ENCODE measurements at places on chromosomes 4 and X.

- no peak for DNase-seq
These were observed 54.9 kb downstream of the REELD1 start for GRCh38 chr4:146269228-146269653.

DNA sequence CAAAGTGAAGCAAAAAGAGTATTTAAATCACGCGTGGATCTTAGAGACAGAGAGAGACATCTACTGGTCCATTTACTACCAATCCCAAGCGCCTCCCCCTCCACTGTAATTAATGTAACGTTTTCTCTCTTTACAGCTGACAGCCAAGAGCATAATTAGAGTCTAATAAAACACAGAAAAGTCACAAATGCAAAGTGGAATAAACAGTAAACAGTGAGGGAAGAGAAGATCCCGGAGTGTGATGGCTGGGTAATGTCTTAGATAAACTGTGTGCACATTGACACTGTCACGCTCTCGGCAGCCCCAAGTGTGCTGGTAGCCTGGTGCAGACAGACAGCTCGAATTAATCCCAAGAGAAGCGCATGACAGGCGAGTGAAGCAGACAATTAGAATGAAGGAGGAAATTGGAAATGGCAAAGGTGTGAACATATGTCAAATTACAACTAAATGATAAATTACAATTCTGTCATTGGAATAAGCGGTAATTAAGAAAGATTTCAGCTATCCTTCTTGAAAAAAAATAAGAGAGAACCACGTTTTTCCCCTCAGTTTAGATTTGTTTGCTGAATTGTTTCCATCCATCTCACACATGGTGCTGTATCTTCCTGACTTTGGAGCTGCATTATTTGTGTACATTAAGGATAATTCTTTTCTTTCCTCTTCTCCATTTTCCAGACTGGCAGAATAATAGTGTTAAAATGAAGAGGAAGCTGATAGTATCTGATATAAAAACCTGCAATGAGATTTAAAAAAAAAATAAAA is 100.1 kb downstream of the CXXC4 start:
- peak; percentile 30 for DNase-seq

- no peak for DNase-seq
These were observed 8.6 kb downstream of the APEX2 start for GRCh38 chrX:55008571-55009358.

DNA sequence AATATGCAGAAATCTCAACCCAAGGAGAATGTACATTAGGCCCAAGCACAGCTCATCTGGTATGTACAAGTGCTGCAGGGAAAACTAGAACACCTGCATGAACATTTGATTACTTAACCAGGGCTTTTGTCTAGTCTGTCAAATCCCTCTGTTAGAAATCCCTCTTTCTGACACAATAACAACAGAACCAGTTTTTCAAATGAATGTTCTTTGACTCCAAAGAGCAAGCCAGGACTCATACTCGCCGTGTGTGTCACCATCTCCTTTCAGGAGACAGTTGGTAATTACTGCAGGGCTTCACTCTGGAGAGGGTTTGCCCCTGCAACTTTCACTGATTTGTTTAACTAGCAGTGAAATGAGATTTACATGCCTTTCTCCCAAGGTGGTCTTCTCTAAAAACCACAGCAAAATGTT is 143.0 kb upstream of the FAM241A start:
- DNase-seq = no peak

DNA sequence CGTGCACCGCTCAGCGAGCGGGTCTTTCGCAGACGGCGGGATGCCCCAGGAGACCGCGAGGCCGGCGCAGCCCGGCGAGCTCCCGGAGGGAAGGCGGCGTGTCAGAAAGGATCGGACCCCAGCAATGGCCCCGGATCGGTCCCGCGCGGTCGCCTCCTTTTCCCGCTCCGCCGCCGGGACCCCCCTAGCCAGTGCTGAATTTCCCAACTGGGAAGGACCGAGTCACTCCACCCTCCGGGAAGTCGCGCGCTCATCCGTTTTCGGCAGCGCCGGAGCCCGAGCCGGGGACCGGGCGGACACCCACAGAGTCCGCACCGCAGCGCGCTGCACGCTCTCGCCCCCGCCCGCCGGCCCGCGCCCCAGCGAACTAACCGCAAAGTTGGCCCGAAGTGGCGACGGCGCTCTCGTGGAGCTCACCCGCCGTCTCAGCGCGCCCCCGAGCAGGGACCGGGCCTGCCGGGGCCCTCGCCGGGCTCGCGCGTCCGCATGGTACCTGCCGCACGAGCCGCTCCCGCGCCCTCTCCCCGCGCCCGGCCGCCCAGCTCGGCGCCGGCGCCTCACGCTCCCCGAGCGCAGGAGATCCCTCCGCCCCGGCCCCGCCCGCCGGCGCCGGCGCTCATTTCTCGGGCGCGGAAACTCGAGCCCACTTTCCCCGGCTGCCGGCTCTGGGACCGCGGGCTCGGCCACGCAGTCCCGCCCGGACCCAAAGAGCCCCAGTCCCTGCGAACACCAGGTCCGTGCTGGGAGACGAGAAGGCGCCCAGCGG is at the start of gene FAT1:
Gene FAT1, minus strand, starts transcription at position 565 of the 766 bp plus-strand sequence. CDS start 14,029 bp downstream, outside the sequence.
- DNase-seq = peak; percentile 27

DNA sequence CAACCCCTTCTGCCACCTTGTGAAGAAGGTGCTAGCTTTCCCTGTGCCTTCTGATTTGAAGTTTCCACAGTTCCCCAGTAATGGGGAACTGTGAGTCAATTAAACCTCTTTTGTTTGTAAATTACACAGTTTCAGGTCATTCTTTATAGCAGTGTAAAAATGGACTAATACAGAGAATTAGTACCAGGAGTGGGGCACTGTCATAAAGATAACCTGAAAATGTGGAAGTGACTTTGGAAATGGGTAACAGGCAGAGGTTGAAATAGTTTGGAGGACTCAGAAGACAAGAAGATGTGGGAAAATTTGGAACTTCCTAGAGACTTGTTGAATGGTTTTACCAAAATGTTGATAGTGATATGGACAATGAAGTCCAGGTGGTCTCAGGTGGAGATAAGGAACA is 131.0 kb upstream of the HAND2 start:
- DNase-seq = no peak

- DNase-seq = peak; percentile 76
These were observed 1.0 kb downstream of the CNOT6L start for GRCh38 chr4:77818073-77818601.

All from NCI-H2029 treated with DMSO at 0.1 percent for 48 hours (cell line).